ENCODE measurements at places on chromosomes 1 and 21.

DNA sequence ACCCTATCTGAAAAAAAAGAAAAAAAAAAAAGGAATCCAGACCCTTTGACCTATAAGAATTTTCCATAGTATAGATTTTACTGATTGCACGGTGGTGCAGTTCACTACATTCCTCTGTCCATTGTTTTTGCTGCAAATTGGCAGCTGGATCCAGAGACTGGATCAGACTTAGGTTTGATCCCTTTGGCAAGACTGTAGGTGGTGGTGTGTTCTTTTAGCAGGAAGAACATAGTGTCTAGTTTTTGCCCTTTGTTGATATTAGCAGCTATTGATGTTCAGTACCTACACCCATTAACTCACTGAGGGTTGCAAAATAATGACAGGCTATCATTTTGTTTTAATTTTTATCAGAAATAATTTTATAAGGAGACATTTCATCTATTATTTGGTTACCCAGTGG, 37.1 kb downstream of the OSBPL9 start:
- no peak for DNase-seq

GRCh38 chr1:214420341-214420740, 131.1 kb downstream of the PTPN14 start:
- DNase-seq: no peak

DNA sequence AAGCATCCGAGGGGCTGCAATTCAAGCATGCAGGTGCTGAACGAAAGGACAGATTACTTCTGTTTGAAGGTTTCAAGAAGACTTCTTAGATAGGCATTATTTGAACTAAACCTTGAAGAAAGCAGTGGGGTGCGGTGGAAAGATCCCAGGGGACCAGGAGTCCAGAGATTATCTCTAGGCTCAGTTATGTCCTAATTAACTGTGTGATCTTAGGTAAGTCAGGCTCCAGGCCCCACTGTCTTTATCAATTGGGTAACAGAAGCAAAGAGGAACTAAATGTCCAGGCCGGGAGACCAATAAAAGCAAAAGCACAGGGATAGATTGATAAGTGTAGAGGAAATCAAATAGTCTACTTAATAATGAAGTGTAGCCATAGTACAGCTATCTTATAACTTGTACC, 72.9 kb upstream of the CDC42BPA start:
- no peak for DNase-seq

DNA sequence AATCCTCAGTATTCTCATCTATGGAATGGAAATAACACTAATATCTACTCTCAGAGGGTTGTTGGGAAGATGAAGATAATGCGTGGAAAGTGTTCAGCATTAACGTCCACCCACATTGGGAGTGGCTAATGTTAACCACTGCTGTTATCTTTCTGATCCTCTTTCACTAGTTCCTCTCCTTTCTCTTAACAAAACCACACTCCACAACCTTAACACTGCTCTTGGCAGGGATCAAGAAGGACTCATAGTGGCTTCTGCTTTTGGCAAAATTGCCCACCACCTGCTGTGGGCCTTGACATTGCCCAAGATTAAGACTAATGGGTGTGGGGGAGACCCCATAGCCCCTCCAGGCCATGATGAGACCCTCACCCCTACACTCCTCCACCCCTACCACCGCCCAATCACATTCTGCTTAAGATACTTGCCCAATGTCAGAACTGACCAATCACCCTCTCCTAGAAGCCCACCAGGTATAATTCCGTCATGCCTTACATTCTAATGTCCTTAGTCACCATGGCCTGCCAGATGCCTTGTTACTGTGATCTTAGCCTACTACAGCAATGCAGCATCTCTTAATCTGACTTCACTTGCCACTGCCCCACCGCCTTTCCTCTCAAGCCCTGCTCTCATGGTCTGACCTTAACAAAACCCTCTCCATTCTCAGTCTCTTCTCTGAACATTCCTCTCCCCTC, 27.1 kb downstream of the DHCR24 start:
- no peak for DNase-seq

GRCh38 chr1:98005326-98006010, 84.6 kb upstream of the DPYD start:
- DNase-seq: no peak
